ENCODE measurements at places on chromosomes 4 and X. TPM values are rescaled to one million over a fixed set of nuclear protein-coding genes. Genes with fewer than 3 reads are reported as not detected.

- H3K27ac ChIP-seq = no peak overlapping the region
- no peaks in the 10 kb centered on the region for H3K4me1 ChIP-seq
- no peak overlapping the region for H3K4me3 ChIP-seq
- no peaks in the 10 kb centered on the region for H3K27me3 ChIP-seq
- DNase-seq = no peak
- H3K36me3 ChIP-seq = no peaks in the 10 kb centered on the region
These were observed 76.2 kb upstream of the GRXCR1 start for GRCh38 chr4:42816189-42816879.

GRCh38 chr4:3486541-3487540, 23.7 kb downstream of the DOK7 start:
- no peak for DNase-seq
- peaks cover 88% of the 10 kb centered on the region for H3K27me3 ChIP-seq
- peaks cover 9% of the 10 kb centered on the region for H3K4me1 ChIP-seq
- H3K27ac ChIP-seq = no peak overlapping the region
- no peak overlapping the region for H3K4me3 ChIP-seq

DNA sequence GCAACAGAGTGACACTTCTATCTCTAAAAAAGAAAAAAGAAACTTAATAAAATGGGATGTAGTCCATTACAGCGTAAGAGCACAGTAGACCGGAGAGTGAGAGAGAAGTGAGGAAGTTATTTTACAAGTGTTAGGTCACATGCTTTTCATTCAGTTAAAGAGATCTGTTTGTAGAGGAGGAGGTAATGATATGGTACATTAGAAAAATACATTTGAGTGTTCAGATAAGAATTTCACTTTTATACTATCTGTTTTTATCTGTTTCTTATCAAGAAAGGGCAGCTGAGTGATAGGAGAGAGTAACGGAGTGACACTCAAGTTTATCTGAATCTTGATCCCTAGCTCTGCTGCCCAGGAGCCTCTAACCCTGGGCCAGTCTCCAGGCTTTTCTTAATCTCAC, 38.9 kb downstream of the FNIP2 start:
- H3K4me3 ChIP-seq = no peak overlapping the region
- H3K4me1 ChIP-seq = peaks cover 19% of the 10 kb centered on the region
- H3K27me3 ChIP-seq = no peaks in the 10 kb centered on the region
- no peak for DNase-seq

- H3K36me3 ChIP-seq = peaks cover 16% of the 10 kb centered on the region
- H3K27ac ChIP-seq = no peak overlapping the region
- H3K4me3 ChIP-seq = no peak overlapping the region
- H3K27me3 ChIP-seq = no peaks in the 10 kb centered on the region
- DNase-seq = no peak
These were observed 270.5 kb downstream of the TENM3 start for GRCh38 chr4:182513587-182514291.

- no peaks in the 10 kb centered on the region for H3K4me1 ChIP-seq
- H3K27ac ChIP-seq = no peak overlapping the region
- DNase-seq = no peak
- no peaks in the 10 kb centered on the region for H3K36me3 ChIP-seq
- H3K4me3 ChIP-seq = no peak overlapping the region
These were observed 44.9 kb upstream of the NDST4 start for GRCh38 chr4:115158296-115158695.

DNA sequence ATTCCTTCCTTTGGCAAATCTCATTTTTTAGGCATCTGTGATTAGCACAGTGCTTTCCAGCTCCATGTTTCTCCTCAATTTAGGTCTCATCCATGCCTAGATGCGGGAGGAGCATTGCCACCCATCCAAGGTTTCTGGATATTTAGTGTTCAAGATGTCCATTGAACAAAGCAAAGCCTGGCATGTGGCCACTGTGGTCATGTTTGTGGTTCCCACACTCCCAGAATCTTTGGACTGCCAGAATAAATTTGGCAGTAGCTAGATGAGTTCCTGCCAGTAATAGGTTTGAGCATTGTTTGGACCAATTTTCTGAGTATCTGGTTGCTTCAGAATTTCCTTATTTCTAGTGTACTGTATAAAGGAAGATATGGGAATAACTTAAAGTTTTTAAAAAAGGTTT, 1124.1 kb downstream of the ADGRL3 start:
- H3K4me1 ChIP-seq = no peaks in the 10 kb centered on the region
- no peak for DNase-seq
- no peak overlapping the region for H3K27ac ChIP-seq

Gene GPAT3
- total RNA-seq = 1.6 TPM

Gene RHOXF2
- total RNA-seq = 0.07 TPM

Gene TLR8
- not detected for total RNA-seq

Gene MAGEB18
- not detected for total RNA-seq

Gene GSTCD
- total RNA-seq = 25.4 TPM

Gene CFAP99
- total RNA-seq = 0.41 TPM

Measured in WTC11 (cell line).